ENCODE measurements at places on chromosomes 12 and 14.

GRCh38 chr12:115922952-115923564 is 354.4 kb downstream of the MED13L start:
- DNase-seq = no peak

GRCh38 chr14:79734151-79734550 is 477.2 kb downstream of the DIO2 start:
- DNase-seq = no peak

- DNase-seq = no peak
These were observed 21.3 kb downstream of the DACT1 start for GRCh38 chr14:58659061-58659460.

DNA sequence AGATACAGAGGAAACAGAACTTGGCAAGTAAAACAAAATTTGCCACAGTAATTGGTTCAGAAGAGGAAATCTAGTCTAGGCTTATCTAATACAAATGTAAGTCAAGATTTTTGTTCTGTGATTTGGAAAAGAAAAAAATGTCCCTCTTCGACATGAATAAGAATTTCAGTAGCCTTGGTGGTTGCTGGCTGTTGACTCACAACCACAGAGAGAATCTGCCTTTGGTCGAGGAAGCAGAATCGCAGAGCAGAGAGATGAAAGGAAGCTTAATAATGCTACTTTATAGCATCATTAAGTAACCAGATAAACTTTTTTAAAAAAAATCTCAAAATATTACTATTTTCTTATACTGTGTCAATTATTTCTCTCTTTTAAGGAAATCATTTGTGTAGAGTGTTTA is 1096.6 kb downstream of the FLRT2 start:
- DNase-seq = no peak

DNA sequence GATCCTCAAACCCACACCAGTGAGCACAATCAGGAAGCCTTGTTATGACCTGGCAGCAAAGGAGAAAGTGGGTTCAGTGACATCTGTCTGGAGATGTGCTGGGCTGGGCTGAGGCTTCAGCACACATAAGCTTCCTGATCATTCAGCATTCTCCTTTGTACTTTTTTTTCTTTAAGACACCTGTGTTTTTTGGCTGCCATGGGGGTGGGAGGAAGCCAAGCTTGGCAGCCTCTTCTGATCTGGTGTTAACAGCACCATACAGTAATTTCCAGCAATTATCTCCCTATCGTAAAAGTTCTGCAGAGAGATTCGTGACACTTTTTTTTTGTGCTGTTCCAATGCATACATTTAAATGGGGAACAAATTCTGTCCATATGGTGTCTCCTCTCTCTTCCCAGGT is 38.9 kb upstream of the RASSF3 start:
- DNase-seq = no peak

DNA sequence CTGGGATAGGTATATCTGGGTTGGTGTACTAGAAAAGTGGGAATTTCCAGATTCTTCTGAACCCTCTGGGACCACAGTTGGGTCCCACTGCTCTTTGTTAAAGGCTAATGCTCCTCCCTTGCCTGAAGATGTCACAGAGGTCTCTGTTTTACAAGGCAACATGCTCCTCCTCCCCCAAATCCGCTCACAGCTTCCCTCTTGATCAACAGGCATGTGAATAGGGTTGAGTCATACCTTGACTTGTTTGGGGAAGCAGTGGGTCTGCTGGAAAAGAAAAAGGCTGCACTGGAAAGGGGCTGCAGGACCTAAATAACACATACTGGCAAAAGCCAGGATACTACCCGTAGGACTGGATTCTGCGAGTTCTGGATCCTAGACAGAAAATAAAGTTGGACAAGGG is 165.4 kb upstream of the TMEM260 start:
- DNase-seq = no peak

GRCh38 chr14:52314595-52315354 is 663 bp downstream of the PTGER2 start:
- DNase-seq = no peak
